Stimulated activated CD4-positive, alpha-beta T cell treated with anti-CD3 and anti-CD28 coated beads, Interleukin-2, amount 100 ng/mL, for 24 hours (primary cell): ENCODE measurements at places on chromosomes 4 and X.

GRCh38 chr4:21652508-21653231 lies 295.9 kb downstream of the KCNIP4 start:
- DNase-seq = no peak

GRCh38 chr4:179130122-179130714 lies 1688.0 kb upstream of the AGA start:
- DNase-seq = no peak

- no peak for DNase-seq
These were observed at the start of gene EGF for GRCh38 chr4:109912706-109913595. Gene EGF, plus strand, starts transcription at chr4:109912883. Its CDS starts 453 bp downstream, at chr4:109913336.

- DNase-seq = no peak
These were observed 162.6 kb downstream of the RTL3 start for GRCh38 chrX:78496483-78496882.

GRCh38 chrX:115650916-115651315 lies 89.9 kb downstream of the PLS3 start:
- peak; percentile 15 for DNase-seq

GRCh38 chr4:73443224-73443623 lies 7.2 kb downstream of the AFP start:
- no peak for DNase-seq

DNA sequence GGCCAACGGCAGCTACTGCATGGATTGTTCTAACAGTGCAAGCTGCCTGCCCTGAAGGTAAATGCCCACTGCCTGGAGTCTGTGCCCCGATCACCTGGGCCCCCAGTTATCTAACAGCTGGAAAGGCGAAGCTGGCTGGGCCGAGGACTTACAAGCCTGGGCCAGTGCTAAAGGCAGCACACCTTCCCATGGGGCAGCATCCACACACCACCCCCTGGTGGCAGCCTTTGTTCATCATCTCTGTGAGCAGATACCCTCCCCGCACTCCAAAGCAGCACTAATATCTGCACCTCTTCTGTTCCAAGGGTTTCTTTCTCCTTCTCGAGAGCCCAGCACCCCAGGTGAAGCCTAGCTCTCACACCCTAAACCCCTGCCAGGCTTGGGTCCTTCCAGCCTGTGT lies 7.6 kb downstream of the SLC2A9 start:
- peak; percentile 32 for DNase-seq

DNA sequence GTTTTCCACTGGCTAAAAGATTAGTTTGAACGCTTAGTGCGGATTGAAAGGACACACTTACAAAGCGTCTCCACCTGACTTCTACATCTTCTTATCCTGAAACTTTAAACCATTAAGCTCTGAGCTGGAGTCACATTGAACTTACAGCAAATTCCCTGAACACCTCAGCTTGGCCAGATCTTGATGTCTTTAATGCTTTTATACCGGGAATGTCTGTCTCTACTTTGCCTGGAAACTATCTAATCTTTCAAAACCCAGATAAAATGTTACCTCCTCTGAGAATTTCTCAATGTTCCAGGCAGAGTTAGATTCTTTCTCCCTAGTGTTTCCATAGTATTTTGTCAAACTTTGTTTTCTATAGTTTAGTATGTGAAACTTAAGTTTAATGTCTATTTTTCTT lies 179.9 kb downstream of the DTHD1 start:
- DNase-seq = no peak

GRCh38 chrX:132480581-132481203 lies 8.1 kb downstream of the MBNL3 start:
- DNase-seq = peak; percentile 15

GRCh38 chr4:146511381-146511780 lies 10.4 kb downstream of the SLC10A7 start:
- DNase-seq = no peak

- DNase-seq = no peak
These were observed 36.7 kb upstream of the CXorf38 start for GRCh38 chrX:40684092-40684491.

- no peak for DNase-seq
These were observed 125.7 kb downstream of the SH3KBP1 start for GRCh38 chrX:19761554-19762295.

GRCh38 chr4:143641361-143641760 lies 59.1 kb downstream of the FREM3 start:
- no peak for DNase-seq

DNA sequence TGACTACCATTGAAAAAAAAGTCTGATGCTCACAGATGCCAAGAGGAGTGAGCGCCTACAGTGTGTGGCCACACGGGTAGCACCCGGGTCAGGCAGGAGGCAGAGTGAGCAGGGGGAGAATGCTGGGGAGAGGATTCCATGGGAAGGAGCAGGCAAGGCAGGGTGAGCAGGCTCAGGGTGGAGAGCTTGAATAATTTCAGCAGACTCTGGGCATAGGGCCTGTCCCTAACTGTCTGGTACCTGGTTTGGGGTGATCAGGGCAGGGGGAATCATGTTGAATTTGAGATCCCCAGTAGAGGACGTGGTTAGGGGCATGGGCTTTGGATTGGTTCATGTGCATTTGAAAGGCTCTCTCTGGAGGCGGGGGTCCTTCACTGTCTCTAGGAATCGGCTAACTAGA lies 51.2 kb upstream of the TLR3 start:
- no peak for DNase-seq

DNA sequence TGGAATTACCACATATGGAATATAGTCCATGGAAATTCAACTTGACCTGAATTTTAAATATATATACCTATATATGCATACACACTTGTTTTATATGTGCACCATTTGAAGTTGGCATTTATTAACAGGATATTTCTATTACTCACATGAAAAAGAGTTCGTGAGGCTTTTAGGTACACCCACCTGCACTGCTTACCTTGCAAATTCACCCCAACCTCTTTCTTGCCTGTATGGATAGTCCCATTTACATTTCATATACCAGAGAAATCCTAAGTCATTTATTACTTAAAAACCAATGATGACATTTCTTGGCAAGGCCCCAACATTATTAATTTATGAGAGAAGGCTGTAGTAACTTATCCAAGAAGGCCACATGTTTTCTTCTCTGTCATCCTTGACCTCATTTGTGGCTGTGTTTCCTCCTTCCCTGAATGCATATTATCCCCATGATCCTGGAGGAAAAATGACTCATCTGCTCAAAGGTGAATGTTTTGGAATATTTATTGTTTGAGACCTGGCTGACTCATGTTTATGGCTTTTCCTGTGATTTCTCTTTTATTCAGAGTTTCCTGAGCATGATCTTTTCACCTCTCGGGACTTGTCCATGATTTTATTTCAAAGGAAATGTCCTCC lies 62.2 kb upstream of the FAM241A start:
- DNase-seq = no peak

DNA sequence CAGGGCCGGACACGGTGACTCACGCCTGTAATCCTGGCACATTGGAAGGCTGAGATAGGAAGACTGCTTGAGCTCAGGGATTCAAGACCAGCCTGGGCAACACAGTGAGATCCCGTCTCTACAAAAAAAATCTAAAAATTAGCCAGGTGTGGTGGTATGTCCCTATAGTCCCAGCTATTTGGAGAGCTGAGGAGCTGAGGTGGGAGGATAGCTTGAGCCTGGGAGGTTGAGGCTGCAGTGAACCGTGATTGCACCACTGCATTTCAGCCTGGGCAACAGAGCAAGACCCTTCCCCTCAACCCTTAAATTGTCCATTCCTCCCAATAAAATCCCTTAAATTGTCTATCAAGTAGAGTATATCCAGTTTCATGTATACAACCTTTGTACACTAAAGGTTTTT lies 17.0 kb downstream of the OTUD6A start:
- no peak for DNase-seq

- DNase-seq = no peak
These were observed 36.1 kb upstream of the CLDN24 start for GRCh38 chr4:183358215-183358755.

DNA sequence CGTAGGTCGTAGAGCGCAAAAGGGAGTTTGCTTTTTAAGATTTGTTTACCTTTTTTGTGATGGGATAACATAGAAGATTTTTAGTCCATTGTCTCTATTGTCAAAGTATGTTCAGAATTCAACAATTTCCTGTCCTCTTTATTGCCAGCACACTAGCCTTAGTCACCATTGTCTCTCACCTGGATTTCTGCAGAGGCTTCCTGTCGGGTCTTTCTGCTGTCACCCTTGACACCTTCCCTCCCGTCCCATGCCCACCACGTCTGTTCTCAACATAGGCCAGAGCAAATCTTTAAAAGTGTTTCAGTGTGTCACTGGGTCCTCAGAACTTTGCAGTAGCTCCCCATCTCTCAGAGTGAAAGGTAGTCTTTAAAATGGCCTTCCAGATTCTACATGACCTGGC lies 323.9 kb downstream of the TENM3 start:
- no peak for DNase-seq
